NB4 (cell line): ENCODE measurements at places on chromosomes 5 and 9.
A peak's percentile ranks its signal among the peaks of the same experiment; 100 is the strongest.

DNA sequence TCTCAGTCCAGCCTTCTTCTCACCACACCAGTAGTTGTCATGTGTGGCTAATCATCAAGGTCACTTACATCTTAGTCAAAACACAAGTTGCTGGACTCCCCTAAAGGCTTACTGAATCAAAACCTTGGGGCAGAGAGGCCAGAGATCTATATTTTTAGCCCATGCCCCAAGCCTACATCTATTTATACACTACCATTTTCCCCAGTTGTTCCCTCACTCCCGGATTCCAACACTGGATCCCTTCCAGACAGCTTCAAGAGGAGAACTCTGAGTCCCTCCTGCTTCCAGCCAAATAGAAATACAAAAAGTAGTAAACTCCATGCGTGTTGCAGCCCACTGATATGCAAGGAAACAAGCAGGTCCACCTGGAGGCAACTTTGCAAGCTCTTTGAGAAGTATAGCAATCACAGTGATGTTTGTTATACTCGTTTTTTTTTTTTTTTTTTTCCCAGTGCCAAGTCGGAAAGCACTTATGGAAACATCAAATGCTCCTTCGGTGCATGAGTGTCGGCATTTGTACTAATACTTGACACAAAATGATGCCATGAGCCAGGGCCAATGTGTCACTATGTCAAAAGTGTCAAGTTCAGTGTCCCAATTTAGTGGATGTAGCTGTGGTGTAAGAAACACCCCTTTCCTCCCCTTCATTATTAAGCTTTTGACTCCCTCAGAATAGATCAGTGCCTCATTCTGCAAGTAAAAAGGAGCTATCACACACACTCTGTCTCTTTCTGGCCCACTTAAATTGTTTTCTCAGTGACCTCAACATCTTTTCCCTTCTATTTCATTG lies 594.2 kb upstream of the SGCD start:
- DNase-seq = no peak

- peak; percentile 45 for DNase-seq
Observed at GRCh38 chr5:9339206-9339818, 206.6 kb downstream of the SEMA5A start.

GRCh38 chr5:167969998-167970397 lies 321.4 kb upstream of the WWC1 start:
- DNase-seq = no peak

DNA sequence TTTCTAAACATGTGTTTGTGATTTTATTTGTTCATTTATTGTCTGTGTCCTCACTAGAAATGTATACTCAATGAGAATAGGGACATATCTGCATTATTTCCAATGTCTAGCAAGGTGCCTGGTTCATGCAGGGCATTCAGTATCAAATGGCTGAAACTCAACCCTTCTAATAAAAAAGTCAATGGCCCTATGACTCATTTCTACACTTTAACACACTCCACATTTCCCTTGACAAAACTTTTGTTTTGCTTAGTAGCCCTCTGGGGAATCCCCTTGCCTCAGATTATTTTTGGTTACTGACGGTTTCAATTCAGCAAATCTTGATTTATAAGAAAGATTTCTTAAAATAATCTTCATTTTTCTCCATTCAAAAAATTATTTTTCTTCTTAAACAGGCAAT lies 206.0 kb upstream of the DMRTA1 start:
- DNase-seq = no peak

DNA sequence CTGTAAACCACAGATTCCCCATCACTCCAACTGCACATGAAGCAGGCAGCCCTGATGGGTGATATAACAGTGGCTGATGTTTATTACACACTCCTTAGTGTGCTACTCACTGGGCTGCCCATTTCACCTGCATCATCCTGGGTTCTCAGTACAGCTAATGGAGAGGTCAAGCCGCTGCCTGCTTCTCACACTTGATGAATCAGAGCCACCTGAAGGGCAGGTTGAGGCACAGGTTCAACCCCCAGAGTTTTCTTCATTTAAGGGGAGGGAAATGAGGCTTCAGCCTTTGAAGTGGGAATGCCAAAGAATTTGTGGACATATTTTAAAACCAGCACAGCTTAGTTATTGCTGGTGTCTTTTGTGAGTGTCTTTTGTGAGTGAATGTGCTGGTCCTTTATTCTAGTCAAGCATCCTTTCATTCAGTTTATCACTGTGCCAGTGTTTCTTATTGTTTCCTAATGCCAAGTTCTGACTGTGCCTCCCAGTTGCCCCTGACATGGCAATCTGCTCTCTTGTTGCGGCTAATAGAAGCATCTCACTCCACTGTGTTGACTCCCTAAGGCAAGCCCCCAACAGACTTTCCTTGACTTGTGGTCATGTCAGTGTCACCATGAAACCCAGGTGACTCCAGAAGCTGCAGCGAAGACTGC lies 109.2 kb downstream of the FBXL7 start:
- no peak for DNase-seq

- peak; percentile 69 for DNase-seq
Observed at GRCh38 chr5:84382363-84383295, 2.1 kb downstream of the EDIL3 start.

DNA sequence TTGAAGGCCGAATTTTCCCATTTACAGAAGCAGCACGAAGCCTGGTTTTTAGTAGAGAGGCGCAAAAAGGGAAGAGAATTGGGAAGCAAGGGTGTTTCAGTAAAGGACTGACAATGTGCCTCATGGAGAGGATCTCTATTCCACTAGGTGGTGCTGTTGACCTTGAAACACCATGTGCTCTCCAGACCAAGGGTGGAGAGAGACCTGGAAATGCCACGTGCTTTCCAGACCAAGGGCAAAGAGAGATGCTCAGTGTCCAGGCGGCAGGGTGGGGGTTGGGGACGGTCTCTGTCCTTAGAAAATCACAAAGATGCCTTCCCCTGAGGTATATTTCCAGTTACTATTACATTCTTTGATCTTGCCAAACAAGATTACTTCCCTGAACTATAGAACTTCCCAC lies 425.3 kb downstream of the CSNK1G3 start:
- peak; percentile 52 for DNase-seq

- no peak for DNase-seq
Observed at GRCh38 chr5:136207631-136208030, 14.7 kb upstream of the SMIM32 start.

GRCh38 chr9:95197692-95198271 lies 119.7 kb downstream of the FANCC start:
- DNase-seq = no peak

DNA sequence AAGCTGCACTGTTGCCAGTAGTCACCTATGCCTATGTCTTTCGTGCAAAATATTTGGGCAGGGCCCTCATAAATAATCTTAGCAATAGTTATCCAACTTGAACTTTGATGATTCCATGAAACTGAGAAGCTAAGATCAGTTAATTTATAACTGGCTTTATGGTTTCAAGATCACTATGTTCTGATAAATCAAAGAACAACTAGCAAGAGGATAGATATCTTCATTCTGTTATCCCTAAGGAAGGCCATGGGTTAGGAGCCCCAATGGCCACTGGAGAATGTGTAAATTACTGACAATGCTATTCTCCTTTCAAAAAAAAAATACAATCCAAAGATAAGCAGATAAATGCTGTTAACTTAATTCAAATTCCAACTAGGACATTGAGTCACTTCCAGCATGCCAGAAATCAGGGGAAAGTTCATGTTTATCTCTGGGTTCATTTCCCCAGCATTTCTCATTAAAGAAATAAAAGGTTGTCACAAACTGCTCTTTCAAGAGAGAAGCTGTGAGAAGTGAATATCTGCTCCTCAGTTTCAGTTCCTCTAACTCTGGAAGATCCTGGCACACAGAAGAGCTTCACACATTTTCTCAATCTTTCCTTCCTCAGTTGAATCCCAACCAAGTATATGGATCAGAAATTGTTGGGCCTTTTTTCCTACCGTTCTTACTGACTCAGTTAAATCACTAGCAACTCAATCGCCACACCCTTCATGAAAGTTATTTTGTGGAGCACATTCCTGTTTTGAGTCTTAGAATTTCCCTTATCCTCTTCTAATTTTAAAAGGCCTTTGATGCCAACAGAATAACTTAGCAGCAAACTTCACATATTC lies 59.6 kb upstream of the SLC1A1 start:
- DNase-seq = peak; percentile 31

DNA sequence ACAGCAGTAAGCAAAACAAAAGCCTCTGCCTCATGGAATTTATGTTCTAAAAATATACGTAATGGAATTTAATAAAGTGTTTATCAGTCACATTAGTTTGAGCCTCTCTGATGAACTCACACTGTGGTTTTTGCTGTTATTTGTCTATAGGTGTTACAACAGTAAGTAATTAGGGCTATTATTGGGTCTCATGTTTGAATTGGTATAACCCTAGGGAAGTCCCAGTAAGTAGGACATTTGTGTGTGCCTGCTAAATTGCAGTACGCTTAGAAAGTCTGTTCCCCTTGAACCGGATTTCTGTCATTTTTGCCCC lies 197.6 kb downstream of the NR3C1 start:
- no peak for DNase-seq

DNA sequence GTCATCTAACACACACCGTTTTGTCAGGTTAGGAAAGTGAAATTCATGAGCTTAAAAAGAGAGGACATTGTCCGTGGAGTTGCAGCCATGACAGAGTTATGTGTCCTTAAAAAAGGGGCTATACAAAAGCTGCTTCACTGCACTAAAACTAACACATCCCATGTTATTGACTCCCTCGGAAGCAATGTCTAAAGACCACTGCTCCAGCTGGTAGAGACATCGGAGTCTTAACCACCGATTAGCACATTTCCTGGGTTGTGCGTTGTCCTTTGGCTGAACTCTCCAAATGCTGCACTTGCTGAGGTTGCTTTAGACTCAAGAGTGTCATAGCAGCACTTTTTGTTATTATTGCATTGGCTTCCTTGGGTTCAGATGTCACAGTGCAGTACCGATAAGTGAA lies 128.3 kb upstream of the C9orf72 start:
- DNase-seq = peak; percentile 44

- DNase-seq = no peak
Observed at GRCh38 chr9:135169709-135170226, 82.3 kb downstream of the OLFM1 start.

DNA sequence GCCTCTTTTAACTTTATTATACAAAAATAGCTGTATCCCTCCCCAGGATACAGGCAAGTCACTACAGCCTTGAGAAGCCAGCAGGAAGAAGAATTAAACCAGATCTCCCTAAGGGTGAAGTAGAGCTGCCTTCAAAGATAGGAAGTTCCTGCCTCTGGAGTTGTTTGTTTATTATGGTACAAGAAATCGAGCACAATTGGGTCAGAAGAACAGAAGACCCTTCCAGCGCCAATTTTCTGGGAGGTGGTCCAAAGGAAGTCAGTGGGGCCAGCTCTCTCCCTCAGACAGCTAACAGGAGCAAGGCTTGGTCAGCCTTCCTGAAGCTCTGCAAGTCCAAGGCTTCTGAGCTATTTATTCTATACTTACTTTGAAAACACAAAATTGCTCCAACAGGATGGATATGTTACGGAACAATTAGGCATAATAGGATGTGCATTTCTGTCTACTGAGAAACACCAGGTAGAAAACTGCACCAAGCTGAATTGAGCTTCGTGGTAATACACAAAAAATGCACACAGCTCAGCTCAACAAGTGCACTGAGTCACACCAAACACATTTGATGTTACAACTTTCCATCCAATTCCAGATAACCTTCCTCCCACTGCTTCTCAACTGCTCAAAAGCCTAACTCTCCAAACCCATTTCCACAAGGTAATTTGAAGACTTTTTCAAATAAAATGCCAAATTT lies 16.0 kb downstream of the SERINC5 start:
- DNase-seq = peak; percentile 37

DNA sequence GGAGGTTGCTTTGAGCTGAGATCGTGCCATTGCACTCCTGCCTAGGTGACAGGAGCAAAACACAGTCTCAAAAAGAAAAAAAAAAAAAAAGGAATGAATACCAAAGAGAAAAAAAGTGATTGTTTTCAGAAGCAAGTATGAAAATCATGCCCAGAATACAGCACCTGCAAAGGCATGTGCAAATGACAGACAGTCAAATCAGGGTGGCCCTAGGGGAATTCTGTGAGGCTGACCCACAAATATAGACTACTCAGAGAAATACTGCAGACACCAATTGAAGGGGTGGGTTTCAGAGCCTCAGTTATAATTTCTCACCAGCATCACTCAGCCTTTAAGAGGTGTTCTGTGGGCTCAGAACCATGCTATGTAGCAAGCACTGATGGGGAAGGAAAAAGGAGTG lies 28.6 kb downstream of the DCAF12 start:
- no peak for DNase-seq

- no peak for DNase-seq
Observed at GRCh38 chr5:27083449-27084415, 45.3 kb upstream of the CDH9 start.

GRCh38 chr5:127028822-127029457 lies 1.4 kb downstream of the MARCHF3 start:
- peak; percentile 84 for DNase-seq

- DNase-seq = no peak
Observed at GRCh38 chr5:149543361-149544027, 7.7 kb downstream of the CSNK1A1 start.

DNA sequence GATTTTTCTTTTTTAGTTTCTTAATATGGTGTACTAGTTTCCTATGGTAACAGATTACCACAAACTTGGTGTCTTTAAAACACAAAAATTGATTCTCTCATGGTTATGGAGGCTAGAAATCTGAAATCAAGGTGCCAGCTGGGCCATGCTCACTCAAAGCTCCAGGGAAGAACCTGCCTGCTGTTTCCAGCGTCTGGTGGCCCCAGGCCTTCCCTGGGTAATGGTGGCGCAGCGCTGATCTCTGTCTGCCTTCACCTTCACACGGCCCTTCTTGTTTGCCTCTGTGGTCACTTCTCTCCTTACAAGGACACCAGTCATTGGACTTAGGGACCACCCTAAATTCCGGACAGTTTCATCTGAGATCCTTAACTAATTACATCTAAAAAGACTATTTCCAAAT lies 70.5 kb upstream of the GFPT2 start:
- DNase-seq = no peak

GRCh38 chr9:129702589-129703520 lies 37.4 kb downstream of the PRRX2 start:
- DNase-seq = no peak

GRCh38 chr5:5323551-5323950 lies 98.9 kb upstream of the ICE1 start:
- no peak for DNase-seq

DNA sequence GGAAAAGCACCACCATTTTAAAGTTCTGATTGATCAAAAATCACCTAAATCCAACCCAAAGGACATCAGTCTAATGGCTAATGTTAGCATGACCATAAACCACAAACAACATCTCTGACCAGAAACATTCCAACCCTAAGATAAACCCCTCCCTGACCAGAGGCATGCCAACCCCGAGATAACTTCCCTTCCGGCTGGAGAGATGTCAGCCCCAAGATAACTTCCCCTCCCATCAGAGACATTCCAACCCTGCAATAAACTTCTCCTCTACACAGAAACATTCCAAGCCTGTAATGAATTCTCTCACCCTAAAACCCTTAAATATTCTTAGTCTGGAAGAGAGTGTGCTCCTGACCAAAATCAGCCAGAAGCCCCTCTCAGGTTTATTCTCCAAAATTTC lies 364.3 kb downstream of the KCNN2 start:
- no peak for DNase-seq

DNA sequence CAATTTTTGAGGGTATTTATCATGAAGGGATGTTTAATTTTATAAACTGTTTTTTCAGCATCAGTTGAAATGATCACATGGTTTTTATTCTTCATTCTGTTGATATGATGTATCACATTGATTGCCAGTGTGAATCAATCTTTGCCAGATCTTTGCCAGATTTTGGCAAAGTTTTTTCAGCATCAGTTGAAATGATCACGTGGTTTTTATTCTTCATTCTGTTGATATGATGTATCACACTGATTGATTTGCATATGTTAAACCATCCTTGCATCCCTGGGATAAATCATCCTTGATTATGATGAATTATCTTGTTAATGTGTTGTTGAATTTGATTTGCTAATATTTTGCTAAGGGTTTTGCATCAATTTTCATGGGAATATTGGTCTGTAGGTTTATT lies 140.9 kb upstream of the TAS2R1 start:
- no peak for DNase-seq
